Esophagus squamous epithelium (tissue), 5 donors: ENCODE measurements at places on chromosomes 6 and 20.

- DNase-seq, result no peak
Observed at GRCh38 chr6:30591008-30591407, 19.8 kb downstream of the ABCF1 start.

DNA sequence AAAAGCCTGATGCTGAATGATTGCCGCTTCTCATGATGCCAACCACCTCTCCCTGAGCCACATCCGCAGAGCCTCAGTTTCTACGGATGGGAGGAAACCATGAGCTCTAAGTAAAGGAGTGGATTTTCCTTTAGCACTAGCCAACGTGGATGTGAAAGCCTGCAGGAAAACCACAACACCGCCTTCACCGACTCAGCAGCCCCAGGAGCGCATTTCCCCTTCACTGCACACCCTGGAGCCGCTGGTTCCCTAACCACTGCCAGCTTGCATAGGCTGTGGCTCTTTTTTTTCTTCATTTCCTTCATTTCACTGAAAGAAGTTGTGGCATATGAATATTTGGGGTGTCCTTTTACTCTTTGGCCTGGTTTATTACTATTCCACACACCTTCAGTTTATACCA lies 50.5 kb upstream of the SSTR4 start:
- DNase-seq, result no peak

DNA sequence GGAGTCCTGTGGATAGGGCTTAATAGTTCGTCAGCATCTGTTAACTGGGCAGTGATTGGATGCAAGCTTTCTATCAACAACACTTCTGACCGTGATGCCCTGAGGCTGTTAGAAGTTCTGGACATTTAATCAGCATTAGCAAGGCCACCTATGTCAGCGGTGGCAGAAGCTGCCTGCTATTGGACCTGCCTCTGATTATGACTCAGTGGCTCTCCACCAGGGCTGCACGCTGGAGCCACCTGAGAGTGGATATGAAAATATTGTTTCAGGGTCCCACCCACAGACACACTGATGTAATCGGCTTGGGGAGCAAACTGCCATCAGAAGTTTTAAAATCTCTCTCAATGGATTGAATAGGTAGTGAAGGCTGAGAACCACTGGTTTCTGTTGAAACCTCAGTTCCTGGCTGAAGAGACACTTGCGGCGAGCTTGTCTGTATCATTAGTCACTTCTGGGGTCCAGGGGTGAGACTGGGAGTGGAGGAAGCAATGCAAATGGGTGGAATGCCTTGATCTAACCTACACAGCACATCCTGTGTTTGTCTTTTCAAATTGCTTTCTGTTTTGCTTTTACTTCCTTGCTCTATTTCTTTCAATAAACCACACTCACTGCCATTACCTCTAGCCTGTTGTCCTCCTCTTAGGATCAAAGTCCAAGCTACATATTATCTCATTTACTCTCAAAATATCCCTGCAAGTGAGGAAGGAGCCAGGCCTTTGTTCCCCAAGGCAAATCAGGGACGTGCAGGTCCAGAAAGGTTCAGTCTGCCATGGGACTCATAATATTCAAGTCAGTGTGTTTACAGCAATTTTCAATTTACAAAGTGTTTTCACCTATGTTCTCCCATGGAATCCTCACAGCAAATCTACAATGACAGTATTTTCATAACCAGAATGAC lies 4.2 kb downstream of the CLIC5 start:
- no peak for DNase-seq

DNA sequence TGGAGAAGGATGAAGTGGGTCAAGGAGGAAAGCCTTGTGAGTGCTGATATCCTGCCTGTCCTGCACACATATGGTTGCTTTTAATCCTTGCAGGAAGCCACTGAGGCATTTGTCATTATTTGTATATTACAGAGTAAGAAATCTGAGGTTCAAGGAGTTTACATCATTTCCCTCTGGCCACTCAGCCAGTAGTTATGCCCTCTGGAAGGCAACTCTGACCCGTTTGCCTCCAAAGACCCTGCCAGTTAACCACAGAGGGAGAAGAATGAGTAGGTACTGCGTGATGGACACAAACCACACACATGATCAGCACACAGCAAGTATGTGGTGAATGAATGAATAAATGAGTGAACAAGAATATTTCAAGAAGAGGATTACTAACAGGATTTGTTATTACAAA lies 7.9 kb upstream of the FAM210B start:
- DNase-seq, result no peak
